ENCODE measurements at places on chromosomes 5 and 9. TPM values are rescaled to one million over a fixed set of nuclear protein-coding genes. Genes with fewer than 3 reads are reported as not detected.
A peak's percentile ranks its signal among the peaks of the same experiment; 100 is the strongest.

DNA sequence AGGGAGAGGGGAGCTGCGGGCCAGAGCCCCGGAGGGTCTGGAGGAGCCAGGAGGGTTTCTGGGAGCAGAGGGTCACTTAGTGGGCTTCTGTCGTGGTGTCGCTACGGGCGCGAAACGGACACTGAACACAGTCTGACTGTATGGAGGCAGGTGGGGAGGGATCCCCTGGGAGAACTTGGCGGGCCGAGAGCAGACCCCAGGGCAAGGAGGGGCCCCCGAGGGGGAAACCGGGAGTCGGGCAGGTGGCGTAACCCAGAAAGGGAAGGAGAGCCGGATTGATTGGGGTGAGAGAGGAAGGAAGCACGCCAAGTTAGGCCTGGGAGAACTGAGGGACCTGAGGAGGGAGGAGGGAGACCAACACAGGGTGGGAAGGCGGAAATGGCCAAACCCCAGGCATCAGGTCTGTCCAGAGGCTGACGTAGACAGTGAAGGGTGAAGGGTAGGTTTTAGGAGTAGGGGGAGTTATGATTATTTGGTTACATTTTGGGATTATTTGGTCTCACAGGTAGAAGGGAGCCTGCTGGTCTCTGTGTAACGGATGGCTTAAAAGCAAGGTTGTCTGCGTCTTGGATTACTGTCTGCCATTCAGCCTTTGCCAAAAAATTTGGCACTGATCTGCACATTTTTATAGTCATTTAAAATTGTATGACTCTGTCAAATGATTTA lies 3.3 kb upstream of the MSMP start:
- no peak for DNase-seq

DNA sequence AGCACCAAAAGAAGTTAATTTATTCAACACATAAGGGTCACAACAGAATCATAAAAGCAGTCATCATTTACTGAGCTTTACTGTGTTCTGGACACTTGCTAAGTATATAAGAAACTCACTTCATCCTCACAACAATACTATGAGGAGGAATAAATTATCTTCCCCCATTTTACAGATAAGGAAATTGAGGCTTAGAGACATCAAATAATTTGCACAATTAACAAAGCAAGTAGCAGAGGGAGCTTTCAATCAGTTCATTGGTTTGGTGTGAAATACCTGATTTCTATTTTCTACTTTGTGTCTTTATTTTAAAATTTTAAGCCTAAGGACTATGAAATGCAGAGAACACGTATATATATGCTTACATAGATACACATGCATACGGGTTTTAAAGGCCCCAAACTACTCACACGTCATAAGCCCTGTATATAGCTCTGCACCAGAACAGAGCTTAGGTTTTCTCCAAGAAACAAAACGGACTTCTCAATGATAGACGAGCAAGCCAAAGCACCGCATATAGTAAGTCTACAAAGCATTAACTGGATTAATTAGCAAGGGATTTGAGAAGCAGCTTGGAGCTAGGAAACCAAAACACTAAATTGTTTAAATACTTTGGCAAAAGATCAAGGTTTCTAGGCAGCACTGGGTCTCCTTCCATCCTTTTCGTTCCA lies 95.6 kb downstream of the DENND1A start:
- DNase-seq, result peak; percentile 46

DNA sequence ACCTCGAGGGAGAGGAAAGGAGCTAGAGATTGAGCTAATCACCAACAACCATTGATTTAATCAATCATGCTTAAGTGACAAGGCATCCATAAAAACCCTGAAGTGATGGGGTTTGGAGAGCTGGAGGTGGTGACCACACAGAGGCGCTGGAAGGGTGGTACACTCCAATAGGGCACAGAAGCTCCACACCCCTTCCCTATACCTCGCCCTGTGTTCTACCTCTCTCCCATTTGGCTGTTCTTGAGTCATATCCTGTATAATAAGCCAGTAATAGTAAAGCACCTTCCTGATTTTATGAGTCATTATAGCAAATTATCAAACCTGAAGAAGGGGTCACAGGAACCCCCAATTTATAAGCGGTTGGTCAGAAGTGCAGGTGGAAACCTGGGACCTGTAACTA lies 18.3 kb downstream of the ACTL7B start:
- no peak for DNase-seq

GRCh38 chr9:27349698-27350080 lies 52.7 kb upstream of the EQTN start:
- DNase-seq, result no peak

DNA sequence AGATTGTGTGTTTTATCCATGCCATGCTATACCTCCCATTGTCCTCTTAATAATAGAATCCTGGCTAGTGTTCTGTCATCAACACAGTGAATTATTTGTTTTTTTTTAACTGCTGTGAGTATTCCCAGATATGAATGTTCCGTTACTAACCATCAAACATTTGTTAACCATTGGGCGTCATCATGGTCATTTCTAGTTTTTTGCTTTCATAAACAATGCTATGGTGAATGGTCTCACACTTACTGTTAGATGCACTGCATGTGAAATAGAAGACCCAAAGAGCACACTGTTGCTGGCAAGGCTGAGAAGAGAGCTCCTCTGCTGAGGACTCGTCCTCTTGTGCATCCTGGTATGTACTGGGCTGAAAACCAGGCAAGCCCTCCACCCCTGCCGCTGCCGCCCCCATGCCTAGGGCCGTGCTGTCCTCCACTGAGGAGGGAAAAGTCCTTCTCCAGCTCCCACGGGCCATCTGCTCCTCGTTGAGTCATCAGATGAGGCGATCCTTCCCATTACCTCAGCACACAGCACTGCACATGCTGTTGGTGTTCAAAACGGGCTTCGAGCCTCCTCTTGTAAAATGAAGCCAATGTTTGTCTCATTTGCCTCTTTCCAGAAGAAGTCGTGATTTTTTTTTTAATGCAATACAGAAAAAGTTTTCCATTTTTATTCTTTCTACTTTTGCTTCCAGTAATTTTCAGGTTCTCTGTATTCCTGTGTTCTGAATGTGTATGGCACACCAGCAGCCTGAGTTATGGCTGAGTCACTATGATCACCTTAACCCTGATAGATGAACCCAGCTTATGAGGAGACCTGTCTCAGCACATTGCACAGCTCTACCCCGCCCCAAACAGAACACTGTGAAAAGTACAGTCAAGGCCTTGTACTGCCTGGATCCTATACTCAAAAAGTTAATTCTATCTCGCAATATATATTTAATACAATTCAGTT lies 219.0 kb downstream of the AOPEP start:
- peak; percentile 66 for DNase-seq

GRCh38 chr9:17013010-17013409 lies 121.8 kb upstream of the CNTLN start:
- DNase-seq, result no peak

DNA sequence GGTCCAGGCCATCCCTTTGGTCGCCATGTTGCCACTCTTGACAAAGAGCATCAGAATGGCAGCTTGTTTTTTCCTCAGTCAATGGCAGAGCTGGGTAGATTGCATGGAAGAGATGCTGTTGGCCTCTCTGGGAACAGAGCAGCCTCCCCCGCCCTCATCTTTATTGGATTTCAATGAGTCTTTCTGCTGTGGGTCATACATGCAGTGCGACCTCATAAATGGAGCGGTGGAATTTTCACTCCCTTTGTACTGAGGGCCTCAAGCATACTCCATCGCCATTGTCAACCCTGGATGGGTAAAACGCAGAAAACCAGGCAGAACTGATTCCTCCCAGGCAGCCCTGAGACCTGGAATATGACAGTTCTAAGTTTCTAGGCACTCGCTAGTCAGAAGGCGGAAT lies 71.8 kb downstream of the ZNF618 start:
- DNase-seq, result no peak

GRCh38 chr9:88396836-88397577 lies 8.8 kb downstream of the SPIN1 start:
- no peak for DNase-seq

DNA sequence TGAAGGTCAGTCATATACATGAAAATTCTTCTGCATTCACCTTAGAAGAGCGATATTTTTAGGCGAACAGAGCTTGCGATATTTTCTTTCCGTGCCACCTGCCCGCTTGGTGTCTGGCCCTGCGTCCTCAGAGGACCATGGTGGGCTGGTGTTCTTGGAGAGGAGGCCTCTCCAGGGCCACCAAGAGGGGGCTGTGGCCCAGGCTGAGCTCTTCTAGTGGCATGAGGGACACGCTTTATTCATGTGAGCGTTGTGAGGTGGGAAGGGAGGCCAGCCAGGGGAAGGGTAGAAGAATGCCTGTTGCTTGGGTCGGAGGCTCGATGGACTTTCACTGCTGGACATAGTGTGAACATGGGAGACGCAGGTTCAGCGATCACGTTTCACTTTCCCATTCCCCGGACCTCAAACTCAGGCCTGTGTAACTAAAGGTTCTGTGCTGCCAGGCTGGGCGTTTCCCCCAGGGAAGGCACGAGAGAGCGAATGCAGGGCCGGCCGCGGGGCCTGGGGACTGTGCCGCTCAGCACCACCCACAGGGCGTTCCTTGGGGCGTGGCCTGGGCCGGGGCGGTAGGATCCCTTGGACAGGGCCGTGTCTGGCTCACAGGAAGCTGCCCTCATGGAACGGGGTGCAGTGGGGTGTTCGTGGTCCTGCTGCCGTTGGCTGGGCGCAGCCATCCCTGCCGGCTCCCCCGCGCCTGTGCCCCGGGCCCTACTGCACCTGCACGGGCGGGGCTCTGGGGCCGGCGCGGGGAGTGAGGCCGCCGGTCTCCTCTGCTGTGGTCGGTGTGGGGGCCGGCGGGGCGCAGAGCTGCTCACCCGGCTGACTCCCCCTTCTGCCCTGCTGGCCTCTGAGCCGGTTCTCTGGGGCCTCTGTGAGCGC lies 40.7 kb upstream of the CLPTM1L start:
- DNase-seq, result peak; percentile 78

Gene KCNV2
- total RNA-seq, result not detected

Gene SMIM33
- total RNA-seq, result not detected

Gene PKD2L2
- total RNA-seq, result not detected

All from cardiac muscle cell (in vitro differentiated cells and primary cell).